Kidney (tissue), 22 donors: ENCODE measurements at places on chromosomes 12 and 14. TPM values are rescaled to one million over a fixed set of nuclear protein-coding genes. Genes with fewer than 3 reads are reported as not detected.

Gene CYP27B1
- polyA plus RNA-seq = 33.4 TPM

Gene TC2N
- 5.8 TPM for polyA plus RNA-seq

- DNase-seq = no peak
Measured at GRCh38 chr12:131511803-131512561, 198.9 kb upstream of the SFSWAP start.

Gene SERPINA3
- 786 TPM for polyA plus RNA-seq

- no peak for DNase-seq
Measured at GRCh38 chr12:111447571-111448265, 42.0 kb downstream of the SH2B3 start.

DNA sequence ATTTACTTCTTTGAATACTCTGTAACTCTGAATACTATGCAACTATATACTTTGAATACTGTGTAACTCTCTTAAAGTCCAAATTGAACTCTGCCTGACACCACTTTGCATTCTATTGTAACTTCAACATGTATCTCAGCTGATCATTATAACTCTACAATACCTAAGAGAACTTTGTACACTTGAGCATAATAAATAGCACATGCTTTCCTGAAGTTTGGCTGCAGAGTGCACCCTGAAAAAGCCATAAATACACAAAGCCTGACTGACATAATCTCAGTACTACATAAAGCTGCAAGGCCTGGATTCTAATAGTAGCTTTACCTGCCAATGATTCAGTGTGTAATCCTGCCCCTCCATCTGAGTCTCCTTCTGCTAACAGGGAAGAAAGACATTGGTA lies 21.3 kb upstream of the COX16 start:
- no peak for DNase-seq

DNA sequence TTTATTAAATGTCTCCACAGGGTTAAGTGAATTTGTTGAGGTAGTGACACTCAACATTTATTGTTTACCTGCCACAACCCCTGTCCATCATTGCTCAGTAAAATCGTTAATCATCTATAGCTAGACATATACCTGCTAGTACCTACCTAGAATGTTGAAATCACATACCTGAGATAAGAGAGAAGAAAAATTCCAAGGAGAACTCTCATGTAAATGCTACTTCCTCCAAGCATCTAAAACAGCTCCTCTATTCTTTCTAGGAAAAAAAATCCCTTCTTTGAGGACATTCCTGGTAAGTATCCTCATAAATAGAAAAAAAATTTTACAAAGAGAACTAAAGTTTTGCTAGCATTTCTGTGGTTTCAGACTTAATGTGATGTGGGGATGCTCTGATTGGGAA lies 325.1 kb downstream of the DAD1 start:
- DNase-seq = no peak

Gene MYF6
- polyA plus RNA-seq = not detected

Gene ALDH2
- polyA plus RNA-seq = 318 TPM

- no peak for DNase-seq
Measured at GRCh38 chr12:92272061-92272964, 126.7 kb upstream of the BTG1 start.

GRCh38 chr12:56122637-56123036 lies 4.6 kb downstream of the ZC3H10 start:
- no peak for DNase-seq
